ENCODE measurements at places on chromosomes 13 and 19.

GRCh38 chr13:109989155-109989554 is 202.8 kb upstream of the IRS2 start:
- no peak for DNase-seq

DNA sequence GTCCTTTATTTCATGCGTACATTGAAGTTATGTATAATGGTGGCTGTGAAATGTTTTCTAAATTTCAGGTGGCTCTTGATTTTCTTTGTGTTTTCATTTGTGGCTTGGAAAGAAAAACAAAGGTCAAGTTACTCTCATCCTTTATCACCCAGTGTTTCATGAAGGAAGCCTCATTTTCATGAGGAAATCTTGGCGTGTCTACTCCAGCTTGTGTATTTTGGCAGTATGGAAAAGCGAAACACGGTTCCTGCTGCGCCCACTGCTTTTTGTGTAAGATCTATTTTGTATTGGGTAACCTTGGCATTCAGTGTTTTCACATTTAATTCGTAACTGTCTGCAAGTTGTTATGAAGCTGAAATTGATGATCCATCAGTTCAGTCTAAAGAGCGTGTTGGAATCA is 147.0 kb upstream of the RNF113B start:
- no peak for DNase-seq

DNA sequence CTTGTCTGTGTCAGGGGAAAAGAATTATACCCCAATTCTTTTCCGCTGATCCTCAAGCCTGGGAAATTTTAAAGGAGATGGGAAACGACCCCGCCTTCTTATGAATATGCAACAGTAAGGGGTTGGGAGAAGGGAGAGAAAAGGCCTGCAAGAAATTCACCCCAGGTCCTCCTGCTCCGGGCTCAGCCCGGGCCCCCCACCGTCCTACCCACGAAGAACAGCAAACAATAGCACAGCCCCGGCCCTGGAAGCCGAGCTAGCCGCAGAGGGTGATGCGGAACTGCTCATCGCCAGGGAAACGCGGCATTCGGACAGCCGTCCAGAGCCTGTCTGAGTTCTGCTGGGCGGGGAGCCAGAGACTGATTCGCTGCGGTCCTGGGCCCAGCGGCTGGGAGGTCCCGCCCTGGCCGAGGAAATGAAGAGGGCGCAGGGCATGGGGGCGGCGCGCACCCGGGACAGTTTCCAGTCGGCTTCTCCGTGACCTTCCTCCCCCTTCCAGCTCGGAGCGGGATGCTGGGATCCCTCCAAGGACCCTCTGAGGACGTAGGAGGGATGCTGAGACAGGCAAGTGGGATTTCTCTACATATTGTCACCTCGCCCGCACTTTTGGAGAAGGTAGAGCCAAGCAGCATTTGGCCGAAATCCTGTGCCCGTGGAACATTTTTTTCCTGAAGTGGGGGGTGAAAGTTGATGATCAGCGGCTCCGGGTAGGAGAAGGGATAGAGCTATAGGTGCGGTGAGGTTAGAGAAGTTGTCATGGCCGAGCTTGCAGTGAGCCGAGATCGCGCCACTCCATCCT is 82.3 kb upstream of the C1QTNF9B start:
- DNase-seq, result no peak

DNA sequence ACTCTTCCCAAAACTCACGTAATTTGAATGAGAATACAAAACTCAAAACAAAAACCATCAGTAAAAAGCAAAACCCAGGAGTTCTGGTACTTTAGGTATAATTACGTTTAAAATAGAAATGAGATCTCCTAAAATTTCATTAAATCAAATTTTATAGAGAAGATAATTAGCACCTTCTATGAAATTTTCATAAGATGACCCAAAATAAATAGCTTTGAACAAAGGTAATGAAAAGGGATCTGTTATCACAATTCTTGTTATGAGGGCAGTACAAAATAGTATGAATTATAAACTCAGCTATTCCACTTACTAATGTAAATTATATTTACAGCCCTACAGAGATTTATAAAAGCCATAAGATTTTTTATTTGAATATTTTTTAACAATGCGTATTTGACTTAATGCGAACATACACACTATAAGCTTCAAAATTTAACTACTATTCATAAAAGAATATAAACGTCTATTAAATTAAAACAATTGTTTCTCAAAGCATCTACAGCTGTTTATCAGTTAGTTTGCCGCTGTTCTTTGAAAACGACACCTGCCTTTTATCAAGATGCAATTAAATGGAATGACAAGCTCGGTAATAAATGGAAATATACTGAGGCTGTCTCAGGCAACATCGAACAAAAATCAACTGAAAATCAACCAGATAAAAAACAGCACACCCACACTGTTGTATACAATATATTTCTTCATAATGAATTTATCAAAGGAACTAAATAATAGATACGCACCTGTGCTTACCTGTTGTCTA is 63.8 kb downstream of the KCNRG start:
- no peak for DNase-seq

- DNase-seq, result no peak
These were observed 88.4 kb upstream of the TM9SF2 start for GRCh38 chr13:99412856-99413255.

- DNase-seq, result no peak
These were observed 326.9 kb downstream of the DACH1 start for GRCh38 chr13:71540098-71540497.

DNA sequence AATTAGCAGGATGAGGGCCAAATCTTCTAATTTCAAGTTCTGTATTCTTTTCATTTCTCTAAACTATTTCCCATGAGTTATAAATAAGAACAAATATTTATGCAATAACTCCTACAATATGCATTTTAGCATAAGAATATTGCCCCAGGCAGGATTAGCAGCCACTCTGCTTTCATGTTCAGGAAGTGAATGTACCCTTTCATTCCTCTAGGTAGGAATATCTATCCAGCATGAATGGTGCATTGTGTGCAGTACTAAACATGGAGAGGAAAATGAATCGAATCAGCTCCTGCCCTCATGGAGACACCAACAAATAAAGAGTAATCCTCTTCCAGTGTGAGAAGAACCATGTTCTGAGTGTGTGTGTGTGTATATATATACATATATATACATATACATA is 41.0 kb downstream of the LHFPL6 start:
- no peak for DNase-seq

GRCh38 chr13:100230769-100231149 is 141.9 kb downstream of the PCCA start:
- no peak for DNase-seq

DNA sequence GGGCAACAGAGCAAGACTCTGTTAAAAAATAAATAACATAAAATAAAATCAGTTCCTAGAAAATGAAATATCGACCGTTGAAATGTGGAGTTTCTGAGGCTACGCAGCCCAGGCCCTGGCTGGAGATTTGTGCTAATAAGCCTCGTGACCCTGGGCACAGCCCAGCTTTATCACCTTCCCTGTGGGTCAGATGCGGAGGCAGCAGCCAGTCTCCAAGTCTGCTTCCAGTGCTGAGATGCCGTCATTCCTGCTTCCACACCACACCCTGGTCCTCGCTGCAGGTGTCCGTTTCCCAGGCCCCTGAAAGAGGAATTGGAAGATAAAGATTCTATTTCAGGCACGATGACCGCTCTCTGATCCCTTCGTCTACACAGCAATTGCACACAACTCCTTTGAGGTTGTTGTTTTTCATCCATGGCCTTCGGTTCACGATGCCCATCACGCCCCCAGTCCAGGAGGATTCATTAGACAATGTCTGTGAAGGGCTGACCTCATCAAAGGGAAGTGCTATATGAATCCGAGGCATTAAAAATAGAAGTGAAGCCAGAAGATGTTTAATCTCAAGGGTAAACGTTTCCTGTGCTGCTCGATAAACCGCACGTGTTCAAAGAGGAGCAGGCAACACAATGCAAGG is 48.3 kb upstream of the ATP11A start:
- no peak for DNase-seq

GRCh38 chr19:48330012-48330681 is 4.8 kb downstream of the EMP3 start:
- peak; percentile 76 for DNase-seq

- no peak for DNase-seq
These were observed 10.2 kb upstream of the TNFSF14 start for GRCh38 chr19:6680141-6680540.

DNA sequence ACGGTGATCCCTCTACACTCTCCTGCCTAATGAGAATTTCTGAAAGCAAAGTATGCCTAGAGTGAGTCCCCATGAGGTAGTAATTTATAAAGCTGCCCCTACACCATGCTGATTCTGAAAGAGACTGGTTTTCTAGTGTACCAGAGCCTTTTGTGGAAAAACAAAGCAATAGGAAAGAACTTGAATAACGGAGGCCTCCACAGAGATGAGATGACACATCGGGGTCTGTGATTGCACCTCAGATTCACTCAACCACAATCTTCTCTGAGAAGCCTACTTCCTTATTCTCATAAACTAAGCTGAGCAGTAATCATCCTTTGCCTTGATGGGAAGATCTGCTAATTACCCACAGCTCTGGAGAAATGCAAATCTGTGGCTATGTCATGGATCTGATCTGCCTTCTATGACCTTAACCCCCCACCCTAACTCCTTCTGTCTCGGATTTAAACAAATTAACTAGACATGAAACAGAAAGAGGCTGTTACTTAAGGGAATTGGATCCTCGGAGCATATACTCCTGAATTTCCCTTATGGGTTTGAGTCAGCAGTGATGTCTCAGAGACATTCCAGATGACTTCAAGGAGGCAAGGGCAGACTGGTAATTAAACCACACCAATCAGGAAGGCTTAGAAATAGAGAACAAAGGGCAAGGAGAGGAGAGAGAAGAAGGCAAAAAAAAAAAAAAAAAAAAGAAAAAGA is 128.0 kb downstream of the DCT start:
- DNase-seq, result no peak

DNA sequence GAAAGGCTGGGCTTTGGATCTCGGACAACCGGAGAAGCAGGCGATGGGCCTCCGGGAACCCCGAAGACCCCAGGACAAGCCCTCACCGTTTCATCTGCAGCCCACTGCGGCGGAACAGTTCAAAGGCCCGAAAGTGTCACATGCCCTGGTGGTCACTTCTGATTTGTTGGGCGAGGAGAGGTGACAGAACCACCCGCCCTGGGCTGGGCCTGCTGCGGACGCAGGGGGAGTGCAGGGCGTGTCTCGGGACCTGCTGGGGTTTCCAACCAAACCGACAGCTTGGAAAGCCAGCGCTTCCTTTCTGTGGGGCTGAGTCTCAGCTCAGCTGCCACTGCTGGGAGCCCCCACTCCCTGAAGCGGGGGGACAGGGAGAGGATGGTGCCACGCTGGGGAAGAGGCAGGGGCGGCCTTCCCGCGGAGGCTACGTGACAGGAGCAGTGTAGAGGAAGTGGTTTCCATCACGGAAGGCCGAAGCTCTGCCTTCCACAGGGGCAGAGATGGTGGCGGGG is 22.8 kb upstream of the ZBTB7A start:
- DNase-seq, result no peak

- DNase-seq, result no peak
These were observed 2506.4 kb downstream of the PCDH9 start for GRCh38 chr13:64723724-64724123.

- no peak for DNase-seq
These were observed 122.9 kb downstream of the OLFM4 start for GRCh38 chr13:53151336-53152056.

- DNase-seq, result no peak
These were observed 4.1 kb downstream of the KLK2 start for GRCh38 chr19:50877338-50877737.

- DNase-seq, result no peak
These were observed 62.9 kb upstream of the MCF2L start for GRCh38 chr13:112905990-112906641.

GRCh38 chr19:37874784-37875183 is 31.6 kb downstream of the WDR87 start:
- DNase-seq, result no peak

GRCh38 chr13:30340331-30341250 is 33.2 kb upstream of the KATNAL1 start:
- no peak for DNase-seq
